ENCODE measurements at places on chromosomes 1 and 21.

DNA sequence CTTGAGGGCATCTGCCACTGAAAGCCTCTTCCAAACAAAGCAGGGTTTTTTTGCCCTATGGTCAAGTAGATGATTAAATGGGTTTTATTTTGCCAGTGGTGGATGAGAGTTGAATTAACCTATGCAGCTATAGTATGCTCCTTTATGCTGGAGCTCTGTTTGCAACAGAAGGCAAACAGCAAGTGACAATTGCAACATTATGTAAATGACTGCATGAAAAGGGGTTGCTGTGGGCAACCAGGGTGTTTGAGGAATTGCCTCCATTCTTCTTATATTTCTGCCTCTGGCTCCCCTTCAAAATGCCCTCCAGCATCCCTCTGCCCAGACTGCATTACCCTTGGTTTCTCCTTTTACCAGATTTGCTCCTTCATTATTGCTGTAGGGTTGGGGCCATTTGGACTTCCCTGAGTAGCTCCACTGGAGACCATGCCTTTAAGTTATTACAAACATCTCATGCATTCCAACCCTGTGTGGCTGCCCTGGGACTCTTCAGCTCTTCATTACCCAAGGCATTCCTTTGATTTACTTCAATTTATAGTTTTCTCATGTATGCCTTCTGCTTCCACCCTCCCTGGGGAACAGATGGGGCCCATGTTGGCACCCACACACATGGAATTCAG, 398.4 kb downstream of the PRDM2 start:
- DNase-seq, result no peak

GRCh38 chr1:221635305-221635704, 106.6 kb downstream of the DUSP10 start:
- no peak for DNase-seq

DNA sequence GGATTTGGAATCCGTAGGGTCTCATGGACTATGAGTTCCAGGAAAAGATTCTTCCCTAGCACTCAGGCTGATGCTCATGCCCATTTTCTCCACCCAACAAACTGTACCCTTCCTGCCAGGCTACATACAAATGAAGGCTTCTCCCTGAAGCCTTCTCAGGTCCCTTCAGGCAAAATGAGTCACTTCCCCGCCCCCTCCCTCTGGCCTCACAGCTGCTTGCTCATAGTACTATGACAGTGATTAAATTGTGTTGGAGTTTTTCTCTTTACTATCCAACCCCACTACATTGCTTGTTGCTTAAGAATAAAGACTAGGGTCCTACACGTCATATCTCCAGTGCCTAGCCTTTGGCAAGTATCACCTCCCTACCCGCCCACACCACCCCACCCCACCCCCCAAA, 207.6 kb upstream of the NFIA start:
- DNase-seq, result no peak

DNA sequence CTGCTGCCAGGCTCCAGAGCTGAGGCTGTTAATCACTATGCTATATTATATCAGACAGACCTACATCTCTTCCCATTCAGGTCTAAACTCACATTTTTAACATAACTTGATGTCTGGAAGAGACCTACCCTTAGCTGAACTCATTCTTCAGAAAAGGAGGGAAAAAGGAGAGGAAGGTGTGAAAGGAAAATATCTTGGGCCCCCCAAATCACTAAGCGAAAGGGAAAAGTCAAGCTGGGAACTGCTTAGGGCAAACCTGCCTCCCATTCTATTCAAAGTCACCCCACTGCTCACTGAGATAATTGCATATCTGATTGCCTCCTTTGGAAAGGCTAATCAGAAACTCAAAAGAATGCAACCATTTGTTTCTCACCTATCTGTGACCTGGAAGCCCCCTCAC, 222.2 kb downstream of the ASTN1 start:
- no peak for DNase-seq

DNA sequence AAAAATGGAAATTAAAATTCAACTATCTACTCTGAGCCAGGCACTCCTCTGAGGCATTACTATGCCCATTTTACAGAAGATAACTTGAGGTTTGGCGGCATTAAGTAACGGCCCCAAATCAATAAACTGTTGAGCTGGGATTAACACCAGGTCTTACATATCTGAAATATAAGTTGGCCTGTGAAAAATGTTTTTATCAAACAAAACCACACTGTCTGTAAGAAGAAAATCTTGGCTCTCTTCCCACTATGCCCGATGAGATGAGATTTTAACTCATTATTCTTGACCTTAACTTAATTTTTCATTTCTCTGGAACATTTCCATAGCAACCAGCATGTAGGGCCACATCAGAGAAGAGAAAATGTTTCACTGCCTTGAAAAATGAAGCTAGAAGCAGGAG, 21.8 kb downstream of the RC3H1 start:
- DNase-seq, result no peak

DNA sequence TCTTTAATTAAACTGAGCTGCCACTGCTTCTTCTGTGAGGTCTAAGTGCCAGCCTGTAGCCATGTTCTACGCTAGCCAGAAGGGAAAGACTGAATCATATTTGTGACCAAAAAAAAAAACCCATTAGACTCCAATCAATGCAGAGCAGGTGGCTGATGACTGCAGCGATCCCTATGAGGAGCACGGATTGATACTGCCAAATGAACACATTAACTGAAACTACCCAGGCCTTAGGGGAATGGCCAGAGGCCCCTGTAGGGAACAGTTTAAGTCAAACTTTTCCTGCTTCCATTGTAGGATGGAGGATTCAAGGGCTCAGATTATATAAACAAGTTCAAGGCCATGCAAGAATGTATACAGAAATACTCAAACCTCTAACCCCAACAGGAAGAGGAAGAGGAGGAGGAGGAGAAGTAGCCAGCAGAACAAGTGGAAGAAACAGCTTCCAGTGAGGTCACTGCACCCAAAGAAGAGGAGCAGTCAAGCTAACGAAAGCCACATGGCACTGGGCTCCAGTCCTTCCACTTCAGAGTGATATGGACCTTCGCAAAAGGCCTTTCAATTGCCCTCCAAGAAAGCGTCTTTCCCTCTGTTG, 328.3 kb downstream of the SMYD3 start:
- no peak for DNase-seq

GRCh38 chr1:204692841-204693356, 7.4 kb upstream of the LRRN2 start:
- no peak for DNase-seq

GRCh38 chr21:35340273-35340672, 291.2 kb upstream of the RUNX1 start:
- no peak for DNase-seq

- DNase-seq, result peak; percentile 12
Measured at GRCh38 chr1:151972542-151973248, 21.0 kb downstream of the S100A10 start.

DNA sequence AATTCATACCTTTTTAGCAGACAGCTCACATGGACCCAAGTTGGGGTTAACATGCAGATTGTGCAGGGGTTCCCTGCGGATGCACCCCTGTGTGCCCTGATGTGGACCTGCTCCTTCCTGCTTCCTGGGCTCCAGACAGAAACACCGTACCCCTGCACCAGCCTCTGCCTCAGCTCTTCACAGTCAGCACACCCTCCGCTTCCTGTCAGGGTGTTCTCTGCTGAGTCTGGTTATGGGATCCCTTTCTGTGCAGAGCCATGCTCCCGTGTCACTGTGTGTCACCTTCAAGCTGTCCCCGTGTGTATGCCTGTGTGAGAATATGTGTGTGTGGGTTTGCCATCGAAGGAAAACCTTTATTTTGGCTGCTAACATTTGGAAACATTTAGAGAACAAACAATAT, 48.7 kb upstream of the KCNJ15 start:
- peak; percentile 64 for DNase-seq

DNA sequence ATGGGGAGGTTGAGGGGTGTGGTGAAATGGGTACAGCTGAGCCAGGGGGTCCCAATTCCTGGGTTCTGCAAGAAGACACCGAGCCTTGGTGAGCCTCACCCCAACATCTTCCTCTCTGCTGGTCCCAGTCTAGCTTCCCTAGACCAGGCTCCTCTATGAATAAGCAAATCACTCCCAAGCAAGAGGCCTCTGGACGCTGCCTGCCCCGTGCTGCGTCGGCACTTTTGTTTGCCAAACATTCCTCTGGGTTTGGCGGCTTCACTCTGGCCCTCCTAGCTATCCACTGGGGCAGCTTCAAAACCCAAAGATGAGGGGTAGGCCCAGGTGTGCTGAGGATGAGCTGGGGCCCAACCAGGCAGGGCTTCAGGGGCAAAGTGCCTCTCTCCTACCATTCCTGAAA, 137.1 kb upstream of the CD34 start:
- DNase-seq, result no peak

DNA sequence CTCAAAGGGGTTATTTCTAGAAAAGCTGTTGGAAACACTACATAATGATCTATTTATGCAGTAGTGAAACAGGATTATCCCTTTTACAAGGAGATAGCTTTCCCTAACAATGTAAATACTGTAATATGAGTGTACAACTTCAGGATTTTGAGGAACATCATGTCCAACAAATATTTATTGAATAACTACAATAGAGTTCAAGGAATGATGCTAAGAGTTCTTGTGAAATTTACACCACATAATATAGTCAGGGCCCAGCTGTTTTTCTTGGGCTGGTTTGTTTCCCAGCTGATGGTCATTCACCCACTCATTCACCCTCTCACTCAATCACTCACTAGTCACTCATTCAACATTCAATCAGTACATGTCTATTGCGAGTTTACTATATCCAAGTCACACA, 12.3 kb upstream of the LYPLAL1 start:
- DNase-seq, result no peak

DNA sequence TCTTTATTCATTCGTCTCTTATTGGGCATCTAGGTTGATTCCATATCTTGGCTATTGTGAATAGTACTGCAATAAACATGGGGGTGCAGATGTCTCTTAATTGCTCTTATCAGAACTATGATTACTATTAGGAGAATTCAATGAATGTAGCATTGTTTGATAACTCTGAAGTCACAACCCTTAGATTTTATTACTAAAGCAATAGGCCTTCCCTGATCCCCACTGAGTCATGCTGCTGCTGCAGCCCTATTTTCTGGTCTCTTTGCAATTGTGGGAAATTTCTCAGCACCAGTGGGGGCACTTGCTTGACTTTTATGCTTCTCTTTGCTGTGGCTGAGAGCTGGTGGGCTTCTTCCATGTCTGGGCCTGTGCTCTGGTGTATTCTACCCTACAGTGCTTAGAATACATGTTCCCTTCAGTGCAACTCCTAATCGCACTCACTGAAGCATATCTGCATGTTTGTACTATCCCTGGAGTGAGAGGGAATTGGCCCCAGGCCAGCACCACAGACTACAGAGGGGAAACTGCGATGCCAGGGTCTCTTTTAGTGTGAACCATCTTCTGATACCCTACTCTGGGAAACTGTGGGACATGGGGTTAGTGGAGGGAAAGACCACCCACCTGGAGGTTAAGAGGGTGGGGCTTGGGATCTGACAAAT, 52.2 kb upstream of the ROR1 start:
- no peak for DNase-seq

DNA sequence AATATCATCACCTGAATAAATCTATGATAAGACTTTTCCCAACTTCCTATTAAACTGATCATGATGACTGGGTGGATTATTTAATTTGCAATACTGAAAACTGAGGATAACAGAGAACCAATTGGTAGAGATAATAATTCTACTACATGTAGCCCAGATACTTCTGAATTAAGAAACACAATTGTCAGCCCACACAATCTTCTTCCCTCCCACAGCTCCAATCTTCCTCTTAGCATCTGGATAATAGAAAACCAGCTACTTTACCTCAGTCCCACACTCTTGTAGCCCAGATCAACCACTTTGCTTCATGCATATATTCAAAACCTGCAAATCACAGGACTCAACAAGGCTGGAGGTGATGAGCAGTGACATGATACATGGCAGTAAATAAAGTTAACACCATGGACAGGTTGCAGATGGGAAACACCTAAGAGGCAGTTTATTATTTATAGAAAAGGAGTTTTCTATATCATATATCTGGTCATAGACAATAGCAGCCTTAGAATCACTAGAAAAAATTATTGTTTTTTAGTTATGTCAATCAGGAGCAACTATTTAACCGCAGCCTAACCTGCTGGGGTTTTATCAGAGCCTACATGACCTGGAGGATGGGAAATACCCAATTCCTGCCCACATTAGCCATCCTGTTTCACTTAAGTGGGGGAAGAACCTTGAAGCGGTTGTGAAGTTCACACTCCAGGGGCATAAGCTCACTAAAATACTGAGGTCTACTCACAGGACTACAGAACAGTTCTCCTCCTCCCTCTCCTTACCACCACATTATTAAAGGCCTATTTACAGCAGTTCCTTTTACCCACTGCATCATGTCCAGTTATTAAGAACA, 16.7 kb downstream of the FRRS1 start:
- no peak for DNase-seq

GRCh38 chr1:232704694-232705680, 75.1 kb upstream of the SIPA1L2 start:
- peak; percentile 40 for DNase-seq

- DNase-seq, result no peak
Measured at GRCh38 chr1:184399192-184399847, 12.5 kb downstream of the C1orf21 start.

- peak; percentile 70 for DNase-seq
Measured at GRCh38 chr1:242847390-242847993, 323.0 kb upstream of the PLD5 start.

DNA sequence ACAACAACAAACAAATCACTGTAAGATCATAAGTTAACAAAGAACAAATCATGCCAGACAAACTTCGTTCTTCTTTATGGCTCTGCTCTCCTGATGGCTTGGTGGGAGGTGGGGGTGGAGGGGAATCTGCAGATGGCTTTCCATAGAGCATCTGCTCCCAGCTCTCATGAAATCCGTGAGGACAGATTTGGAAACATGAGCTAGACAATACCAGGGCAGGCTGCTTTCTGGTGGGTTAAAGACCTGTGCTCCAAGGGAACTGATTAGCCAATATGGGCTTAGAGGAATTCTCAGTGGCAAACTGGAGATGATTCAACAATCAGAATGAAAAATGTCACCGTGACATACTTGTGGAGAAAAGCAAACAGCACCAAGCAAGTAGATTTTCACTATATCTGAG, 69.4 kb upstream of the TLR5 start:
- DNase-seq, result no peak

DNA sequence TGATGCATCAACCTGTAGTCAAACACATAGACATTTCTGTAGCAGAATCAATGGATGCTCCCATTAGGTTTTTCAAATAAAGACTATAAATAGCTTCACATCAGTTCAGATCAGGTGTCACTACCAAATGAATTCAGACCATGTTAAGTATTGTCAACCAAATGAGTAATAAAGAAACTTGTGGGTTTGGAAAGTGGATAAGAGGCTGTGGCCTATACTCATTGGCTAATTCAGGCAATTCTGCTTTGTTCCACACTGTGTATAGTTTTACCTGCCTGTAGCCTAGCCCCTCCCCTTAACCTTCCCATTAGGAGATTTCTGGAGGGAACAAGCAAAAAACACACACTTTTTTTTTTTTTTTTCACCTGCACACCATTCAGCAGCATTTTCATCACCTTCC, 321.2 kb downstream of the HLX start:
- DNase-seq, result no peak

- DNase-seq, result no peak
Measured at GRCh38 chr1:65572701-65573421, 152.4 kb downstream of the LEPR start.

- peak; percentile 12 for DNase-seq
Measured at GRCh38 chr1:53655931-53656746, 82.8 kb downstream of the GLIS1 start.

Data from Kasumi-1 (cell line).